ENCODE measurements at places on chromosomes 13 and 19.

DNA sequence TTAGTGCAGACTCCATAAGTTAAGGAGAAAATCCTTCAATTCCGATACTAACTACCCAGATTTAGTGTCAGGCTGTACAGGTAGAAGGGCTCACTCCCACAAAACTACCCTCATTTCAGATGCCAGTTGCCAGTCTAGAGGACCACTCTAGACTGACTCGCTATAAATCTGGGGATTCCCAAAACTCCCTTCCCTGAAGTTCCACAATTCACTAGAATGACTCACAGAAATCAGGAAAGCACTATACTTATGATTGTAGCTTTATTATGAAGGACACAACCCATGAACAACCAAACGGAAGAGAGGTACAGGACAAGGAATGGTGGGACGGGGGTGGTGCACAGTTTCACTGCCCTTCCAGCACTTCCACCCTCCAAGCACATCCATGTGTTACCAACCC is 321.2 kb downstream of the DIAPH3 start:
- DNase-seq = no peak

DNA sequence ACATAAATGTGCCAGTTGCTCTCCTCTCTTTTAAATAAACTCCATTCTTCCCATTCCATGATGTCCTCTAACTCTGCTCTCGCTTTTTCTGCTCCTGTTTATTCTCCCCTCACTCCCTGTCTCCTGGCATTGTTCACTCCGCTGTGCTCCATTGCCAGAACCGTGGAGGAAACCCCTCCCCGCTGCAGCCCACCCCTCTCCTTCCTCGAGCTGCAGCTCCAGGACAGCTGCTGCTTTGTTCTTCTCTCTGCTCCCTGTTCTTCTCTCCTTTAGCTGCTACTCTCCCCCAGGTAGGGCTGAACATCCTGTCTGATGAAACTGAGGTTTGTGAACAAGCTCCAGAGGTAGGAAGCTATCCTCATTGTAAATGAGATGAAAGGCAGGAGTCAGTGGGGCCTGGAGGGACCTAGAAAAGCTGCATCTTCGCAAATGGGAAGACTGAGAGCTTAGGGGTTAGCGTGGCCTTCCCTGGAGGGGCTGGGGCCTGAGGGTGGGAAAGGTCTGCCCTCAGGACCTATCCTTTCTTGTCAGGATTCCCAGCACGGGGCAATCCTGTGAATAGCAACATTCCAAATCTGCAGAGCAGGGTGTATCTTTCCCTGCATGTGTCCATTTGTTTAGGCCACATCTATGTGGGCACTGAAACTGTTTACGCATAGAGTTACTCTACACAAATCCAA is 243.7 kb downstream of the DNAJC15 start:
- DNase-seq = no peak

GRCh38 chr13:52765611-52766390 is 26.2 kb upstream of the CNMD start:
- DNase-seq = no peak

DNA sequence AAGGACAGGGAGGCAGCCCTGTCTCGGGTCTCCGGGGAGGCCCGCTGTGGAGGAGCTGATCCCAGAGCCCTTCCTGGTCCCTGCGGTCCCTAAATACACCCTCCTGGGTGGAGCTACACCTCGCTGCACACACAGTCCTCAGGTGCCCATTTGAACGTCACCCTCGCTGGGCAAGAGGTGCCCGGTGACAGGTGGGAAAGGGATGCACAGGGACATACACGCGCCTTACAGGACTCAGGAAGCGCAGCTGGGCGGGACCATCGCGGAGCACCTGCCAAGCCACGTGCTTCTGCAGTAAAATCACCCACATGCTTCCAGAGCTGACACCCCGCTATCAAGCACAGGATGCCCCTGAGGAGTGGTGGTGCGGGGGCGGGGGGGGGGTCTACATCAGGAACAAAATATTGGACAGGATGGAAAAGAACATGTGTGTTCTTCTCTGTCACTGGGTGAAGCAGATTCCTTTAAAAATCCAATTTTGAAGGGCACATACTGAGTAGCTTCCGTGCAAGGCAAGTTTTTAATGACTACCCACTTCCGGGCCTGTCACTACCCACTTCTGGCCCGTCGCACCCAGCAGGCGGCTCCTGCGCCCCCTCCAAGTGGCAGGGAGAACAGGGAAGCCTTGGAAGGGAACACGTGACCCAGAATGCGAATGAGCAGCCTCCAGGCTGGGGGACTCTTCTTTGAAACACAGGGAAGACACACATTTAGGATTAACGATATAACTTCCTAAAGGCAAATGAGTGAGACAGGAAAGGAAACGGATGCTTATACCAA is 78.9 kb downstream of the COL4A1 start:
- DNase-seq = no peak

DNA sequence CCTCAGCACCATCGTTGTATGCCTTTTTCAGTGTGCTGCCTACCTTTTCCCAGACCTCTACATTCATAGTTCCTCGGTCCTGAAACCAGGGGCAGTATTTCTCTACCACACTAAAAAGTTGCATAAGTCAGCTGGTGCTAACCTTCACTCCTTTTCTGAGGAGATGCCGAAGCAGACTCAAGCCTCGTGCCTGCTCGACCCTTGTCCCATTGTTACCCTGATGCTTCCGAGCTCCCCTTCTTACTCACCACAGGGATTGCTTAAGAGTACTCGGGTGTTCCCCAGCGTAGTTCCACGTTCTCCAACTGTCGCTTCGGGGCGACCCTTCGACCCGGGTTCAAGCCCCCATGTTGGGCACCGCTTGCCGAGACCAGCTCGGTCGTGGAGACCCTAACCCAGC is 19.0 kb upstream of the IL17D start:
- no peak for DNase-seq

DNA sequence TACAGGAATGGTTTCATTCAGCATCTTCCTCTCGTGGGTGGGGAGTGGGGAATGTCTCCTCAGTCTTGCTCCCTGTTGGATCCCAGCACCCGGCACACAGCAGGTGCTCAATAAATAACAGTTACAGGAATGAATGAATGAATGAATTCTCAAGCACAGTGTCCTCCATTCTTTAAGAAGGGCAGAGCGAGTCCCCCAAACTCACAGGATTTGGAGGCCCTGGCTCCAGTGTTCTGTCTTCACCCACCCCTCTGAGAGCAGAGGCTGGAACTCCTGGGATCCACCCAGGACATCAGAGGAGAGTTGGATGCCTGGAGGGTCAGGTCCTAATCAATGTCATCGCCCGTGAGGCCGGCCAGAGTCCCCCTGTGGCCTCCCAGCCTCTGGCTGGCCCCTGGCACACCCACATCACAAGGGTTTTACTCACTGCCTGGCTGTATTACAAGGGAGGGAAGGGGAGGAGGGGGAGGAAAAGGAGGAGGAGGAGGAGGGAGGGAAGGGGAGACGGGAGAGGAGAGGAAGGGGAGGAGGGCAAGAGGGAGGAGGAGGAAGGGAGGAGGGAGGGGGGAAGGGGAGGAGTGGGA is 8.7 kb upstream of the CREB3L3 start:
- DNase-seq = peak; percentile 7

DNA sequence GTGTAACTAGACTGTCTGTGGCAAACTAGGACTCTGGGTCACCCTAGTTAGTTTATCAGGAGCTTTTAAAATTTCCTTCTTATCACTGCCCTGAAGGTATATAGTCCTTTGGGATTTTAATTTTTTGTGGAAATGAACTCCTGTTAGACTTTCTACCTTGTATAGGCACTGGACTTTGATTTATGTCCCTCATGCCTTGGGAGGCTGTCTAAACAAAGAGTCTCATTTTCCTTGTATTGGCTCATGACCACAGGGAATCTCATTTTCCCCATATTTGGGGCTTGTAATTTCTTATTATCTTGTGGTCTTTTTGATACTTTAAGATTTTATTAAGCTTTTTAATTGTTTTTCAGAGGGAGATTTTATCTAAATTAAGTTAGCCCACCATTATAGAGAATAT is 21.4 kb downstream of the KCTD4 start:
- DNase-seq = no peak

- DNase-seq = no peak
Observed at GRCh38 chr13:85283408-85283807, 515.8 kb downstream of the SLITRK6 start.

- DNase-seq = no peak
Observed at GRCh38 chr13:73069206-73069805, 10.5 kb downstream of the KLF5 start.

- no peak for DNase-seq
Observed at GRCh38 chr13:100921139-100921538, 246.5 kb upstream of the TMTC4 start.

DNA sequence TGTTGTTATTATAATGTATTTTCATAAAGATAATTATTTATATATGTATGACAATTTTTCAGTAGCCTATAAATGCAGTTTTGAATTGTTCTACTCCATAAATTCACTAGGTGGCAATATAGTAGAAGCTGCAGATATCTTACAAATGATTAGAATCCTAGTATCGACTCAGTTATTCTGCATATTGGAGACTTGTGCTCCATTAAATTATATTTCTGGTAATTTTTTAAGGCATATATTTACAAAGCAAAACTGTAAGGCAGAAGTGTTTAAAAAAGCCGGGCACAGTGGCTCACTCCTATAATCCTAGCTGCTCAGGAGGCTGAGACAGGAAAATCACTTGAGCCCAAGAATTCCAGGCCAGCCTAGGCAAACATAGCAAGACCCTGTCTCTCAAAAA is 58.7 kb downstream of the DPY19L3 start:
- peak; percentile 8 for DNase-seq

GRCh38 chr13:24187185-24187584 is 26.7 kb downstream of the SPATA13 start:
- peak; percentile 17 for DNase-seq

DNA sequence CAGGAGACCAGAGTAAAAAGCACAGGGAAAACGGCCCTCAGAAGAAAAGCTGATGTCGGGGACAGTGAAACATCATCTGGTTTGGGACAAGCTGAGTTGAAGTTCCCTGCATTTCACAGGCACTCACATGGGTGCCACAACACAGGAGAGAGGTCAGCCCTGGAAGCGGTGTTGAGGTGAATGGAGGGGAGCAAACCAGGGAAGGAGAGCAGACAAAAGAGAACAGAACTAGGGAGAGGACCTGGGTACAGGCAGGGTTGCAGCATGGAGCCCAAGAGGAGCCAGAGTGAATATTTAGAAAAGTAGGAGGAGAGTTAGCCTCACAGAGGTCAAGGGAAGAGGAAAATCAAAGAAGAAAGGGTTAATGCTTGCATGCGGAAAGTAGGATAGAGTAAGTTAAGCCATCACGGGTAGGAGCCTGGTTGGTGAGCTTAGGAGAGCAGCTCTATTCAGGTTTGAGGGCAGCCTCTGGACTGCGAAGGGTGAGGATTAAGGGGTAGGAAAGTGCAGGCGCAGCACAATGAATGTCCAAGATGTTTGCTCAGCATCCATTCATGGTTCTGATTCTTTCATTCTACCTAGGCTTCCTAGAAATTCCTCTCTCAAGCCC is 15.5 kb downstream of the FAM216B start:
- no peak for DNase-seq

Measured in HFFc6 (cell line).